Lower lobe of right lung (tissue), 2 donors: ENCODE measurements at places on chromosomes 3 and 15.

- no peak for DNase-seq
Measured at GRCh38 chr15:52224211-52224610, 33.0 kb upstream of the GNB5 start.

DNA sequence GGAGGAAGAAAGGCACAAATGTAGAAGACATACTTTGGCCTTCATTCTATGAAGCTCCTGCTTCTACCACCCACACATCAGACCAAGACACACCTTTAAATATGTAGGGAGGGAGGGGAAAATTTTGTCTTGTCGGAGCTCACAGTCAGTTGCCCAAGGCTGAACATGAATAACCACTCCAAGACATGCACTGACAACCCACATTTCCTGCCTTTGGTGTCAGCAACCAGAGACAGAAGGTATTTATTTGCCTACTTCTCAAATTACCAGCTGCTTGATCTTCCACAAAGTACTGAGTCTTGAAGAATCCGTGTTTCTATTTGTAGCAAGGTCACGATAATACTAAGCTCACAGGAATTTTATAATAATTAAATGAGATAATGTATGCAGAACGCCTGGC lies 169.7 kb downstream of the KCNMB2 start:
- DNase-seq: no peak

DNA sequence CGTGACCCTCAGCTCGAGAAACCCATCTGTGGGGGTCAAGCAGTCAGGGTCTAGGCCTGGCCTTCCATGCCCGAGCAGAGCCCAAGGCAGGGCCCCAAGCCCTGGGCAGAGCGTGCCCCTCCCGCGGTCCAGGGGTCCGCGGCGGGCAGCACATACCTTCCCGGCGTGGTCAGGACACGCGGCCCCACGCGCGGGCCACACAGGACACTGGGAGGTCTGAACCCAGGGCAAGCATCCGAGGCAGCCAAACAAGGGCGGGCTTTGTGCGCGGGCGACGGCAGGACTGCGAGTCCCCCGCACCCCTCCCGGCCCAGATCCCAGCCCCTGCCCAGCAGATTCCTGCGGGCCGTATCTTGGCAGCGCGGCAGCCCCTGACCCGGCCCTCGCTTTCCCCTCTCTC lies 61.6 kb upstream of the ACAN start:
- DNase-seq: no peak

DNA sequence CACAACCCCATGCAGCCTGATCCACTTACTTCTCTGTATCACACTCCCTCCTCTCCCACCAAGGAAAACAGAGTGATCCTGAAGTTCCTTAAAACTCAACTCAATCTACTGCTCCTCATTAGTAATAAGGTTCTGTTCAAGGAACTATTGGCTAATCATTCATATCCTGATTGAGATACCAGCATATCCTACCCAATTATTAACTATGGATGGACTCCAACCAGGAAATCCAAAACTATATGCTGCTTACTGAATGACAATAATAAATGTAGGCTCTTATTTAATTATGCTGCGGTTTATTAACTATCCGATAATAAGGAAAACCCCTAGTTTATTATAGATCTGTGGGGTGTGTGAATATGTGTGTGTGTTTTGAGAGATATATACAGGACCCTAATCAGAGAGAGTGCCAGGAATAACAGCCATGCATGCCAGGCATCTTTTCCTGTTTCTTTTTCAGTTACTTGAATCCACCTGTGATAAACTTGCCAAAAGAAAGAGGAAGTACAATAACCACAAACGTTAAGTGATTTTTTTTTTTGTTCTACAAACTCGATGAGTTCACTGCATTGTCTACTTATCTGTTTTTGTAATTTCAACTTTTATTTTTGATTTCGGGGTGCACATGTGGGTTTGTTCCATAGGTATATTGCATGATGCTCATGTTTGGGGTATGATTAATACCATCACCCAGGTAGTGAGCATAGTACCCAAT lies 1031.7 kb upstream of the CFAP20DC start:
- DNase-seq: no peak

GRCh38 chr3:57100046-57100695 lies 39.7 kb downstream of the SPATA12 start:
- no peak for DNase-seq

DNA sequence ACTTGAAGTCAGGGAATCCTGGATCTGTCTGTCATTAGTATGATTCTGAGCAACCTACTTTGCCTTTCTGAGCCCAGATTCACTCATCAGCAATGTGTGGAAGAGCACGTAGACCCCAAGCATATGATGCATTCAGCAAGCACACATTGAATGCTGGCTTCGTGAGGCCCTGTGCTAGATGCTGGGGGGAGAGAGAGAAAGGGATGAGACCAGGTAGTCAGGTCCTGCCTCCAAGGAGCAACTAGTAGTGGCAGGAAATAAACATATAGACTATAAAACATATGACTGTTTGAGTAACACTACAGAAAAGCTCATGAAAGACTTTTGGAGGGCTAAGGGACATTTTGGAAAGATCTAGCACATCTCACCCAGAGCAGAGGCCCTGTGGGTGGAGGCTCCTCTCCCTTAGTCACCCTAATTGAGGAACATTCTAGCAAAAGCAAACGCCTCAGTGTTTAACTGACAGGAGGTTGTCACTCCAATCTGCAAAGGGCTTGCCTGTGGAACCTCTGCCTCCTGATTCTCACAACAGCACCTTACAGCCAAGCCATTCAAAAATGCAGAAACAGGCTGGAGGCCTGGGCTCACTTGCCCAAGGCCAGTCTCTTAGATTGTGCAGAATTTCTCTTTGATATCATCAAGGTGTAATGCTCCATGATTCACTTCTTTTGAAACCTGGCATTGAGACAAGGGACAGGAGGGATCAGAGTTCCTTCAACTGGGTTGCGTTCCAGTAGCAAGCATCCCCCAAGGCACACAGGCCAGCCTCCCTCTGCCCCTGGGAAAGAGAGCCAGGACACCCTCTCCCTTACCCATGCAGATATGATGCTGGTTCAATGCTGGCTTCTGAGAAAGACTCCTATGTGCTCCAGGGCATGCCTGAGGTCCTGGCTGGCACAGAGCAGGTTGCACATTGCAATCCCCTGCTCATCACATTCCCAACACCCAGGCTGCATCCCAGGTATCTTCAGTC lies 26.1 kb downstream of the STARD5 start:
- no peak for DNase-seq

DNA sequence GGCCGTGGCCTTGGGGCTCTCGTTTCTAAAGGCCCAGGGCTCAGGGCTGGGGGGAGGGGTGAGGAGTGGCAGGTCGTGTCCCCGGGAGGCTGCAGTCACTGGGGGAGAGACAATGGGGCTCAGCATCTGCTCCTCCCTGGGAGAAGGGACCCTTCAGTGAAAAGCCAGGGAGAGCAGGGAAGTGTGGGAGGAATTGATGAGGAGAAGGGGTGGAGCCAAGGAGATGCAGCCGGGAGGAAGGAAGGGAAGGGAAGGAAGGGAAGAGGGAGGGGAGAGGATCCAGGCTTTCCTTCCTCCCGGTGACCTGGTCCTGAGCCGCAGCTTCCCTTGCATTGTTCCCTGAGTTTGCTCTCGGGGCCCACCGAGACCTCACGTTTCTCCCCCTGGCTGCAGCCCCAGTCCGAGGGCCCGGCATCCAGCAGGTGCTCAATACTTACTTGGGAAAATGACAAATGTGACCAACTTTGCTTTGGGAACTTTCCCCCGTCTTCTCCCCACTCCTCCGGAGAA lies 1.4 kb upstream of the ZNF710 start:
- DNase-seq: peak; percentile 65

DNA sequence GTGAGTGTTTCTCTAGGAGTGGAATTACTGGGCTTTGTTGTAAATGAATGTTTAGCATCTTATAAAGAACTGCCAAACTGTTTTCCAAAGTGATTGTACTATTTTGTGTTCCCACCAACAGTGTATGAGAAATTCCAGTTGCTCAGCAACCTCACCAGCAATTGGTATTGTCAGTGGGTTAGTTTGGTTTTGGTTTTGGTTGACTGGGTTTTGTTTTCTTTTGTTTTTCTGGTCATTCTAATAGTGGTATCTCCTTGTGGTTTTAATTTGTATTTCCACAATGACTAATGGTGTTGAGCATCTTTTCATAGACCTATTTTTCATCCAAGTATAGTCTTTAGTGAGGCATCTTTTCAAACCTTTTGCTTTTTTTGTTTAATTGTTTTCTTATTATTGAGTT lies 27.1 kb downstream of the FILIP1L start:
- DNase-seq: no peak

GRCh38 chr15:27782125-27782524 lies 317.0 kb downstream of the OCA2 start:
- DNase-seq: no peak

DNA sequence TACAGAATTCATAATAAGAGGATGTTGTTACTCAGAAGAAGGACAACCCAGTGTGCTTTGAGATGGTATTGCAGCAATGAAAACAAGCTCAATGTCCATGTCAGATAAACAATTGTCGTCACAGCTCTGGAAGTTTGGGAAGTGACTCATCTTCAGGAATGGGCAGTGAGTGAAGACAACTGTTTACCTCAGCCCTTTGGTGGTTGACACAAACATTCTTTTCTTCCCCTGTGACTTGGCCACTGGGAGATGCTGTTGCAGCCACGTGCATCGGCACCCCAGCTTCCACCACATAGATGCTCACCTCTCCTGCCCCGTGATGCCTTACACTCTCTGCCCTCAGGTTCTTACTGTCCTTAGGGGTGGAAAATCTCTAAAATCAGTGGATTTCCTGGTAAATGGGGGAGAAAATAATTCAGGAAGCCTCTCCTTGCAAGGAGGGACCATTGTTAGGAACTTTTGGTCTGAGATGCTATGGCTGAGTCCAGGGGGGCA lies 114.1 kb upstream of the GALNT15 start:
- no peak for DNase-seq

- no peak for DNase-seq
Measured at GRCh38 chr15:95097361-95097760, 866.0 kb downstream of the MCTP2 start.
